ENCODE measurements at places on chromosomes 13 and 19.

DNA sequence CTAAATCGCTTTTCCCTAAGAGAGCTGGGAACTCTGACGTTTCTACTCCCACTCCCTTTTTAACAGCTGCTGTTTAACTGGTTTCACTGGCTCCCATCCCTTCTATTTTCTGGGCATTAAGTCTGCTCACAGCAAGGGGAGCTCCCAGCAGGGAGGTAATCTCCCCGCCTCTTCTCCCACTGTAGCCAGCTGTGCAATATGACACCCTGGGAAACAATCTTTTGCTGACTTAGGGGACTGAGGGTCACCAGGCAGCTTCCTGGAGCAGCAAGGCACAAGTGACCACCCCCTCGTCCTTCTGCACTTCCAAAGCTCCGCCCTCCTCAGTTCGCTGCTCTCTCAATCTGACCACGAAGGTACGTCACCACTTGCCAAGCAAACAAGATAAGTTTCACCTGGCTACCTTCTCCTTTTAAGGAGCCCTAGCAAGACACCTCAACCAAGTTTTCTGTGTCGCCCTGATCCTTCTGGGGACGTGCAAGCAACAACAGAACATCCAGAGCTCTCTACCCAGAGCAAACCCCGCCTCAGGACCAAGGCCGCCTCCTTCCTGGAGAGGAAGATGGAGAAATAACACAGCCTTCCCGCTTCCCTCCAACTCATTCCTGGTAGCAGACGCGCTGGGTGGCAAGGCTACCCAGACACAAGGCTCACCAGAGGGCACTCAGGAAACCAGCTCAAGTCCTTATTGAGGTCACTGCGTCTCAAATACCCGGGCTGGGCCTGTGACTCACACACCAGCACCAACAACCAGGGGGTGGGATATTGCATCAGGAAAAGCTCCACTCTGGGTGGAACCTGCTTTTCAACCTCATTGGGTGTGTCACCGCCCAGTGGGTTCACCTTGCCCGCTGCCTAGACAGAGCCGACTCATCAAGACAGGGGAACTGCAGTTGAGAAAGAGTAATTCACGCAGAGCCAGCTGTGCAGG is 92.4 kb downstream of the STK24 start:
- DNase-seq, result peak; percentile 90

DNA sequence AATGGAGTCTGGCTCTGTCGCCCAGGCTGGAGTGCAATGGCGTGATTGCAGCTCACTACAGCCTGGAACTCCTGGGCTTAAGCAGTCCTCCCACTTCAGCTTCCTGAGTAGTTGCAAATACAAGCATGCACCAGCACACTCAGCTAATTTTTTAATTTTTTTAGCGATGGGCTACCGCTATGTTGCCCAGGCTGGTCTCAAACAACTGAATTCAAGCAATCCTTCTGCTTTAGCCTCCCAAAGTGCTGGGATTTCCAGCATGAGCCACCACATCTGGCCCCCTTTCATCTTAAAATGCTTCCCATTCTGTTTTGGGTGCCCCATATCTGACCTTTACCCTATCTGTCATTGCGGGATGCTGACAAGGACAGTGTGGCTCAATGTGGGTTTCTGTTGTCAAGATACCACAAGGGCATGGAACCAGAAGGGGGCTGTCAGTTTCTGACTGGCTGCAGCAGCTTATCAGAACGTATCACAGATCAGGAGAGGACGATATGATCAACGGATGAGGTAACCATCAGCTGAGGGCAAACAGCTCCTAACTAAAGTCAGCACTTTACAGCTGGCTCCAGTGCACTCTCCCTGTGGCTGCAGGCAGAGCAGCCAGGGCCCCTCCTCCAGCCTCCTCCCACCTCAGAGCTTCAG is 32.4 kb downstream of the GPR42 start:
- DNase-seq, result no peak

GRCh38 chr19:13363954-13364353 is 142.3 kb downstream of the CACNA1A start:
- no peak for DNase-seq

GRCh38 chr13:100790405-100790804 is 115.8 kb upstream of the TMTC4 start:
- DNase-seq, result no peak

DNA sequence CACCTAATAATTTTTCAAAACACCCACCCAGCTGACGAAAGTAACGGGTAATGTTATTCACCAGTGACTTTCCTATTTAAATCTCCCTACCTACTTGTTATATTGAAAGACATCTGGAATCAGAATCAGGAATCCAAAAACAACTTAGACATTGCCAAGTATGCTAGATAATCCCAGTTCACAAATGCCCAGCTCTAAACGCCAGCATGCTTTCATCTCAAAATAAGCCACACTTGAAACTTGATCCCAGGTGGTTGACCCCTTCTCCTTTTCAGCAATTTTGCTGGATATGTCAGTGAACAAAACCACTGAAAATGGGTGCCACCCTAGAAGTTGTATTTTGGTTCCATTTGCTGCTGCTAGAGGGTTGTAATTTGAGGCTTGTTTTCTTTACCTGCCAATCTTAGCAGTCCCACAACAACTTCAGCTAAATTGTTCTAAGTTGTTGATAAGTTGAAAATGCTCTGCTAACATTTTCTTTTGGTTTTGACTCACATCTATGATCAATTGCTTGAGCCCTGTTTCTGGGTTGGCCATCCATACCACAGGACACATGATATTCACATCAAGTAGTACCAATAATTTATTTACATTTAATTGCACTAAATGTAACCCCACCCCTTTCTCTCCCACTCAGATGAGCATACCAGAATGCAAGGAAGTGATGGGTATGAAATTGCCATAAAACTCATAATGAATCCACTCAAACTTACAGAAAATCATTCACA is 66.4 kb downstream of the DCT start:
- no peak for DNase-seq

GRCh38 chr19:46845959-46846459 is 4.6 kb downstream of the AP2S1 start:
- DNase-seq, result no peak

- DNase-seq, result no peak
Observed at GRCh38 chr19:16040642-16041041, 35.7 kb upstream of the TPM4 start.

- DNase-seq, result no peak
Observed at GRCh38 chr19:45976178-45976577, 2.5 kb upstream of the NOVA2 start.

GRCh38 chr19:5434970-5435641 is 20.1 kb upstream of the ZNRF4 start:
- peak; percentile 85 for DNase-seq

DNA sequence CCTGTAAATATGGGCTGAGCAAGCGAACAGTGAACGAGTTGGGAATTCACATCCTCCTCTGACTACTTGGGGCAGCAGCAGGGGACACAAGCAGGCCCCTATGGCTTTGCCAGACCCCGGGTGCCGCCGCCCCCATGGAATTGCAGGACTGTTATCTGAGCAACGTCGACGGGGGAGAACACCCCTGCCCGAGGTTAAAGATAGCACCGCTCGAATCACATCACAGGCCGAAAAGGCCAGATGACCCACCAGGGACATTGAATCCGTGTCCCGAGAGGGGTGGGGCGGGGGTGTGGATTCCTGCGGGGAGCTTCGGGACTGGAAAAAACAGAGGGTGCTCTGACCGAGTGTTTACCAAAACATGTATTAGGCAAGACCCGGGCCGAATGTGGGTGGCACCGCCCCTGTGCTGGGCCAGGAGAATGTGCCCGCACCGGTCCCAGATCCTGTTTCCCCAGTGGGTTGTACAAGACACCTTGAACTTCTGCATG is 9.1 kb downstream of the FEM1A start:
- no peak for DNase-seq

- no peak for DNase-seq
Observed at GRCh38 chr13:99792079-99792921, 179.3 kb downstream of the ZIC5 start.

- no peak for DNase-seq
Observed at GRCh38 chr19:9910625-9911024, 25.7 kb downstream of the OLFM2 start.

DNA sequence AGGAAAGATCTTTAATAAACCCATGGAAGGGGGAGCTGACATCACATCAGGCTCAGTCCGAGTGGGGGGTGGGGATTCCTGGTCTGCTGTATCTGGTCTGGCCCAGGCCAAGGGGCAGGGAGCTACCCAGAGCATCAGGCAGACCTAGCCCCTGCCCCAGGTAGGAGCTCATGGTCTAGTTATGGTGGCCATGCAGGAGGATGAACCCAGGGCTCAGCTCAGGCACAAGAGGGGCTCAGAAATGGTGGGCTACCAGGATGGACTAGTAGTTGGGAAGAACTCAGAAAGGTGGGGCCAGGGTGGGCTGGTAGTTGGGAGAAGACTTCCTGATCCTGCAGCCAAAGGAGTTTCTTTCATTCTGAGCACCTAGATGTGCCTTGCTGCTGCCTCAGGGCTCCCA is 14.3 kb downstream of the VSTM2B start:
- DNase-seq, result no peak
